ENCODE measurements at places on chromosomes 5 and 9. TPM values are rescaled to one million over a fixed set of nuclear protein-coding genes. Genes with fewer than 3 reads are reported as not detected.
A peak's percentile ranks its signal among the peaks of the same experiment; 100 is the strongest.

Gene AFAP1L1
- 11.6 TPM for total RNA-seq

Gene PCDHGA11
- total RNA-seq = 2.5 TPM

Gene ARL15
- 24.8 TPM for total RNA-seq

Gene TUSC1
- 6.4 TPM for total RNA-seq

Gene DBN1
- total RNA-seq = 2.3 TPM

DNA sequence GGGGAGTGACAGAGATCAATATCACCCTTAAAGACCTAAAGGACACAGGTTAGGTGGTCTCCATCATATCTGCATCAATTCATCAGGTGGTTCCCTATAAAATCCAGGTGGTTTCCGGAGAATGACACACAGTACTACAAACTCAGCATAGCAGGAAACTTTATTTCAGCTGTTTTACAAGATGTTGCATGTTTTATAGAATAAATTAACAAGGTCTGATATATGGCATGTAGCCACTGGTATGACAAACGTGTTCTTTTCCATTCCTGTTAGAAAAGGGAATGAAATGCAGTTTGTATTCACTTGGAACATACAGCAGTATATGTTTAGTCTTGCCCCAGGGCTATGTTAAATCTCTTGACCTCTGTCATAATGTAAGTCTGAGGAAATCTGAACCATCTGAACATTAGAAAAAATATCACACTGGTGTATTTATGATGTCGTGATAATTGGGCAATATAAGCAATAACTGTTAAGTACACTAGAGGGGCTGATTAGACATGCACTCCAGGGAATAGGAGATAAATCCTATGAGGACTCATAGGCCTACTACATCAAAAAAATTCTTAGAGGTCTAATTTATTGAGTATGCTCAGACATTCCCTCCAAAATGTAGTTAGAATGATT lies 42.2 kb upstream of the TNFSF8 start:
- H3K27me3 ChIP-seq = no peaks in the 10 kb centered on the region
- H3K4me1 ChIP-seq = no peaks in the 10 kb centered on the region
- no peak overlapping the region for H3K27ac ChIP-seq

DNA sequence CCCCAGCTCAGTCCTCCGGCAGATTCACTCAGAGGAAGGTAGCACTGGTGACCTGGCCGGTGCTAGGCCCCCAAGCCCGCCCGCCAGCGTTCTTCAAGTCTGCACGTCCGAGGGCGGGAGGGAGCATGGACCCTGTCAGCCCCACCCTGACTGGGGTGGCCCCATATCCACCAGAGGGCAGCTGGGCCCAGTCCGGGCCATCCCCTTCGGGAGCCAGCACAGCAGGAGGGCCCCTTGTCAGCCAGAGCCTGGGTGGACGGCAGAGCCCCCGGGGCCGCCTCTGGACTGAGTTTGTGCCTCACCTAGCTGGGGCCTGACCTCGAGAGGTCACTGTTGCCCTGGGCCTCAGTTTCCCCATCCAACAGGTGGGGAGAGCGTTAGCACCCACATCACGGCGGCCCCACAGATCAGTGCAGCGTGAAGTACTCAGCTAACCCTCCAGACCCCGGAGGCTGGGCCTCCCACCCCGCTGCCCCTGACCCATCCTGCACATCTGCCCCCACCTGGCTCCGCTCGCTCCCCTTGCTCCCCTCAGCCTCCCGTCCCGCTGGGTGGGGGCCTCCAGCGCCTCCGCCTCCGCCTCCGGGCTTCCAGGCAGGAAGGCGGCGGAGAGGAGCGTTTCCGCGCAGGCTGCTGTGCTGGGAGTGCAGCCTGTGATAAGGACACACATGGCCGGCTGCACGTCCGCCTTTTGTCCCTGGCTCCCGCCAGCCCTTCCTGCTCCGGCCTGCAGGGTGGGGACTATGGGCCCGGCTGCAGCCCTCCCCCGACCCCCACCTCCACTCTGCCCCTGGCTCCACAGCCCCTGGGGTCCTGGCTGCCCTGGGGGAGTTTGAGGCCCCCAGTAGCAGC lies 16.6 kb upstream of the EGFL7 start:
- H3K27me3 ChIP-seq = no peaks in the 10 kb centered on the region
- no peaks in the 10 kb centered on the region for H3K36me3 ChIP-seq
- no peaks in the 10 kb centered on the region for H3K4me1 ChIP-seq
- DNase-seq = peak; percentile 59
- peak overlapping the region; percentile 82 for H3K27ac ChIP-seq

GRCh38 chr9:27304521-27304920 lies 7.6 kb upstream of the EQTN start:
- no peaks in the 10 kb centered on the region for H3K4me1 ChIP-seq
- H3K4me3 ChIP-seq = no peak overlapping the region
- H3K27ac ChIP-seq = no peak overlapping the region
- H3K27me3 ChIP-seq = no peaks in the 10 kb centered on the region

DNA sequence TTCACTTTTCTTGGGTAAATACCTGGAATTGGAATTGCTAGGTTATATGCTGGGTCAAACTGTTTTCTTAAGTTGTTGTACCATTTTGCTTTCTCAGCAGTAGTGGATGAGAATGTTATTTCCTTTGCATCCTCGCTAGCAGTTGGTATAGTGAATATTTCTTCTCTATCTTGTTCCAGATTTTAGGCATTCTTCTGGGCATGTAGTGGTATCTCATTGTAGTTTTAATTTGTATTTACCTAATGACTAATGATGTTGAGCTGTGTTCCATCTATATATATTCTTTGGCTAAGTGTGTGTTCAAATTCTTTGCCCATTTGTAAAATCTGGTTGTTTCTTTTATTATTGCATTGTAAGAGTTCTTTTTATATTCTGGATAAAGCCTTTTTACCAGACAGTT lies 333.3 kb downstream of the MAT2B start:
- H3K4me3 ChIP-seq = no peak overlapping the region
- H3K36me3 ChIP-seq = no peaks in the 10 kb centered on the region
- no peaks in the 10 kb centered on the region for H3K27me3 ChIP-seq
- H3K4me1 ChIP-seq = no peaks in the 10 kb centered on the region
- no peak overlapping the region for H3K27ac ChIP-seq
- DNase-seq = no peak

- no peaks in the 10 kb centered on the region for H3K36me3 ChIP-seq
- H3K4me3 ChIP-seq = no peak overlapping the region
- H3K4me1 ChIP-seq = no peaks in the 10 kb centered on the region
- no peaks in the 10 kb centered on the region for H3K27me3 ChIP-seq
- no peak overlapping the region for H3K27ac ChIP-seq
Measured at GRCh38 chr9:126638571-126639132, 24.9 kb downstream of the LMX1B start.

DNA sequence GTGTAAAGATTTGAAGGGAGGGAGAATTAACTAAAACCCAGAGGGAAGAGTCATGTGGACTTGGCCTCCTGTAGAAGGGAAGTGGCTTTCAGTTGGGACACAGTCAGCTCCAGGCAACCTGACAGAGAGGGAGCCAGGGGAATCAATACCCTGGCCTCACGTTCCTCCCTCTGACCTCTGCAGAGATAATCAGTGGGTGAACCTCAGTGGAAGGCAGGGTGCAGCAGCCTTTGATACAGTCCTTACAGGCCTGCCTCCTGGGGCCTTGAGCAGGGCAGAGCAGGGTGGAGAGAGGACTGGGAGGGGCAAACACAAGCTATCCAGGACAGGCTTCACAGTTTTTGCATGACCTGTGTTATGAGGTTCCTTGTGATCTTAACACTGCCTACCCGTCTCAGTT lies 61.9 kb upstream of the GPBP1 start:
- no peak overlapping the region for H3K27ac ChIP-seq
- H3K4me3 ChIP-seq = no peak overlapping the region
- H3K36me3 ChIP-seq = no peaks in the 10 kb centered on the region

DNA sequence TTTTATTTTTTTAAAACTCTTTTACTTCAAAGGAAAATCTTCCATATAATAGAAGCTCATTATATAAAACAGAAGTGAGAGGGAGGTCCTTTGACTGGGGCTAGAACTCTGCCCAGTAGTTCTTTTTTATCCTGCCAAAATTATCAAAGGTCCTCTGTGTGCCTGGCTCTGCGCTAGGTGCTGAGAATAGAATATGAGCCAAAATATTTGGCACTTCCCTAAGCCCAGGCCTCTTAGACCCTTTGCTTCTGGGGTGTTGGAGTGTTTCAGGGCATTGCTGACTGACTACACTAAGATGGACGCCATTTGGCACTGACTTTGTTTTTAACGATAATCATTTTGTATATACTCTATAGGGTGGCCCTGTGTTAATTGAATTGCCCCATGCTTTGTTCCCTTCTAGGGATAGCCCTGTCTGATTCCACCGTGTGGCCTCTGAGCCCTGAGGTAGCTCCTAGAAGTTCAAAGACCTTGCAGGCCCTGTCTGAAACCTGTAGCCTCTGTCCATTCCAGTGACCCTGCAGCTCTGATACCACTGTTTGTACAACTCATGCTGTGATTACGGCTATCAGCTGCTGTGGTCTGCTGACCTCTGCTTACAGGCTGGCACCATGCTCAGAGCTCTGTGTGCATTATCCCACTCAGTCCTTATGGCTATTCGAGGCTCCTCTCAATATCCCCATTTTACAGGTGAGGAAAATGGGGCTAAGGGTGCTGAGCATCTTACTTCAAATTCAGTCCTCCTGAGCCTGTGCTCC lies 84.3 kb upstream of the SHB start:
- no peak overlapping the region for H3K27ac ChIP-seq
- no peaks in the 10 kb centered on the region for H3K36me3 ChIP-seq
- H3K27me3 ChIP-seq = no peaks in the 10 kb centered on the region
- peak; percentile 40 for DNase-seq
- H3K4me1 ChIP-seq = peaks cover 10% of the 10 kb centered on the region

DNA sequence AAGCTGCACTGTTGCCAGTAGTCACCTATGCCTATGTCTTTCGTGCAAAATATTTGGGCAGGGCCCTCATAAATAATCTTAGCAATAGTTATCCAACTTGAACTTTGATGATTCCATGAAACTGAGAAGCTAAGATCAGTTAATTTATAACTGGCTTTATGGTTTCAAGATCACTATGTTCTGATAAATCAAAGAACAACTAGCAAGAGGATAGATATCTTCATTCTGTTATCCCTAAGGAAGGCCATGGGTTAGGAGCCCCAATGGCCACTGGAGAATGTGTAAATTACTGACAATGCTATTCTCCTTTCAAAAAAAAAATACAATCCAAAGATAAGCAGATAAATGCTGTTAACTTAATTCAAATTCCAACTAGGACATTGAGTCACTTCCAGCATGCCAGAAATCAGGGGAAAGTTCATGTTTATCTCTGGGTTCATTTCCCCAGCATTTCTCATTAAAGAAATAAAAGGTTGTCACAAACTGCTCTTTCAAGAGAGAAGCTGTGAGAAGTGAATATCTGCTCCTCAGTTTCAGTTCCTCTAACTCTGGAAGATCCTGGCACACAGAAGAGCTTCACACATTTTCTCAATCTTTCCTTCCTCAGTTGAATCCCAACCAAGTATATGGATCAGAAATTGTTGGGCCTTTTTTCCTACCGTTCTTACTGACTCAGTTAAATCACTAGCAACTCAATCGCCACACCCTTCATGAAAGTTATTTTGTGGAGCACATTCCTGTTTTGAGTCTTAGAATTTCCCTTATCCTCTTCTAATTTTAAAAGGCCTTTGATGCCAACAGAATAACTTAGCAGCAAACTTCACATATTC lies 59.6 kb upstream of the SLC1A1 start:
- DNase-seq = no peak
- H3K4me3 ChIP-seq = no peak overlapping the region
- no peaks in the 10 kb centered on the region for H3K27me3 ChIP-seq
- no peaks in the 10 kb centered on the region for H3K36me3 ChIP-seq
- H3K27ac ChIP-seq = peak overlapping the region; percentile 55

- no peak overlapping the region for H3K4me3 ChIP-seq
- no peaks in the 10 kb centered on the region for H3K36me3 ChIP-seq
- no peak overlapping the region for H3K27ac ChIP-seq
- no peak for DNase-seq
- no peaks in the 10 kb centered on the region for H3K27me3 ChIP-seq
- no peaks in the 10 kb centered on the region for H3K4me1 ChIP-seq
Measured at GRCh38 chr5:154677921-154678320, 77.3 kb upstream of the LARP1 start.

DNA sequence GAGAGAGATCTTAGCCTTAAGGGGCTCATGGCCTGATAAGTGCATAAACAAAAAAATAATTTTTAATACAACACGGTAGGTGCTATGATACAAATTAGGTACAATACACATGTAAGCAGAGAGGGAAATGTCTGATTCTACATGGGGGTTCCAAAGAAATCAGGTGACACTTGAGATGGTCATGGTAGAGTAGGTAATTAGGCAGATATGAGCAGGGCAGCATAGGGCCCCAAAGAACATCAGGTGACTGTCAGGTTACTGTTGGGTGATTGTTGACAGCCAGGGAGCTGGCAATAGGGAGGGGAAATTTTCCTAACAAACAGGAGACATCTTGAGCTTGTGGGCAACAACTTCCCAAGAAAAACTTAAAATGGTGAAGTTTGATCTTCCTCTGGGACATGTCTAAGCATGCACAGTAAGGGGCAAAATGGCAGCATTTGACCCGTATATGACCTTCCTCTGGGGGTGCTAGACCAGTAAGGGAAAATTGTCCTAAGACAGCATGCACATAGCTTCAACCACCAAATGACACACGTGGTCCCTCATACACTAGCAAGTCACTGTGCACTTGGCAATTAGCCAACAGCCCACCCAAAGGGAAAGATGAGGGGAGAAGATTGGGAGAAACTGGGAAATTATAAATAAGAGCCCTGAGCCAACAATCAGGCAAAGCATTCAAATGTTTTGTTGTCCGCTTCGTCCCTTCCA lies 37.3 kb upstream of the TENT4A start:
- no peak overlapping the region for H3K4me3 ChIP-seq
- DNase-seq = no peak
- no peaks in the 10 kb centered on the region for H3K27me3 ChIP-seq
- H3K36me3 ChIP-seq = no peaks in the 10 kb centered on the region

GRCh38 chr5:133356396-133356983 lies 255.9 kb downstream of the FSTL4 start:
- H3K27ac ChIP-seq = no peak overlapping the region
- peak; percentile 21 for DNase-seq
- no peak overlapping the region for H3K4me3 ChIP-seq
- no peaks in the 10 kb centered on the region for H3K36me3 ChIP-seq
- H3K27me3 ChIP-seq = no peaks in the 10 kb centered on the region
- H3K4me1 ChIP-seq = no peaks in the 10 kb centered on the region

- H3K27ac ChIP-seq = no peak overlapping the region
- no peak for DNase-seq
- no peaks in the 10 kb centered on the region for H3K36me3 ChIP-seq
- no peaks in the 10 kb centered on the region for H3K4me1 ChIP-seq
- no peak overlapping the region for H3K4me3 ChIP-seq
Measured at GRCh38 chr5:101580591-101580990, 677.5 kb upstream of the ST8SIA4 start.

DNA sequence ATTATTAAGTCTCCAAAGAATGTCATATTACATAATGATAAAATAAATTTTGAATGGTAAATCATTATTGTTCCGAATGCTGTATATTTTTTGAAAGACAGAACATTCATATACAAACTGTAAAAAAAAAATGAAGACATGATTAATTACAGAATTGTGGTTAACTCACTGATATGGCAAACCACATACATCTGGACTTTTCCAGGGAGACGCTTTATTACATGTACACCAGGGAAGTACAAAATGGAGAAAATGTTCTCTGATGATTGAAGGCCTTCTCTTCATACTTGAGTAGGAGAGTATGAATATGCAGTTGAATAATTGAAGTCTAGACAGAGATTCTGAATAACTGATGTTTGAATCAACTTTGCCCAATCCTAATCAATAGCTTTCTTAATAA lies 1886.9 kb downstream of the EFNA5 start:
- H3K27ac ChIP-seq = no peak overlapping the region
- H3K4me1 ChIP-seq = no peaks in the 10 kb centered on the region
- H3K4me3 ChIP-seq = no peak overlapping the region
- no peak for DNase-seq
- H3K27me3 ChIP-seq = no peaks in the 10 kb centered on the region

GRCh38 chr5:166004006-166004405 lies 2287.4 kb upstream of the WWC1 start:
- DNase-seq = no peak
- H3K36me3 ChIP-seq = no peaks in the 10 kb centered on the region
- no peaks in the 10 kb centered on the region for H3K27me3 ChIP-seq
- no peak overlapping the region for H3K4me3 ChIP-seq
- H3K27ac ChIP-seq = no peak overlapping the region
- H3K4me1 ChIP-seq = no peaks in the 10 kb centered on the region
